ENCODE measurements at places on chromosomes 4 and X. TPM values are rescaled to one million over a fixed set of nuclear protein-coding genes. Genes with fewer than 3 reads are reported as not detected.

The SORBS2 gene
- total RNA-seq = 17.7 TPM

GRCh38 chr4:11366859-11367258, 61.8 kb downstream of the HS3ST1 start:
- no peaks in the 10 kb centered on the region for H3K36me3 ChIP-seq
- peaks cover 4% of the 10 kb centered on the region for H3K27me3 ChIP-seq
- DNase-seq = no peak
- H3K4me1 ChIP-seq = no peaks in the 10 kb centered on the region
- no peak overlapping the region for H3K4me3 ChIP-seq
- H3K27ac ChIP-seq = no peak overlapping the region

DNA sequence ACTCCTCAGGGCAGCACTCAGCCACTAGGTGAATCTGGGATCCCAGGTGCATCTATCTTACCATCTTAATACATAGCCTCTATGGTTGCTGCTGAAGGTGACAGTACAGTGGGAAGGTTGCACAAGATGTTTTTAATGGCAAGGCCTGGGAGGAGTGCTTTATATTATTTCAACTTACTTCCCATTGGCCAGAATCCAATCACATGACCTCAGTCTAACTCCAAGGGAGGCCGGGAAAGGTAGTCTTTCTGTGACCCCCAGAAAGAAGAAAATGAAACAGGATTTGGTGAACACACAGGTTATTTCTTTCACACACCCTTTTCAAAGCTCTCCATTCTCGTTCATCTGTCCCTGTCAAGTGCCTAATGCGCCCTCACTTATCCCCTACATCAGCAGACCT, 189.1 kb upstream of the ATP6AP2 start:
- peaks cover 13% of the 10 kb centered on the region for H3K27me3 ChIP-seq
- no peaks in the 10 kb centered on the region for H3K36me3 ChIP-seq
- DNase-seq = no peak
- no peak overlapping the region for H3K4me3 ChIP-seq
- no peaks in the 10 kb centered on the region for H3K4me1 ChIP-seq

- peaks cover 3% of the 10 kb centered on the region for H3K4me1 ChIP-seq
- no peak overlapping the region for H3K27ac ChIP-seq
- peaks cover 56% of the 10 kb centered on the region for H3K27me3 ChIP-seq
- H3K36me3 ChIP-seq = no peaks in the 10 kb centered on the region
Measured at GRCh38 chr4:8697826-8698225, 105.3 kb downstream of the CPZ start.

- no peak for DNase-seq
- H3K36me3 ChIP-seq = no peaks in the 10 kb centered on the region
- H3K4me1 ChIP-seq = no peaks in the 10 kb centered on the region
- H3K27me3 ChIP-seq = no peaks in the 10 kb centered on the region
- H3K4me3 ChIP-seq = no peak overlapping the region
Measured at GRCh38 chr4:101171747-101172146, 175.6 kb downstream of the PPP3CA start.
